Stimulated activated CD4-positive, alpha-beta T cell treated with anti-CD3 and anti-CD28 coated beads, Interleukin-15, amount 100 ng/mL, for 1 hour (primary cell): ENCODE measurements at places on chromosomes 3 and 15.

- no peak for DNase-seq
Measured at GRCh38 chr3:183099838-183100204, 525 bp upstream of the MCCC1 start.

- no peak for DNase-seq
Measured at GRCh38 chr3:89521328-89521727, 413.9 kb downstream of the EPHA3 start.

GRCh38 chr3:165159760-165160421, 36.3 kb downstream of the SLITRK3 start:
- no peak for DNase-seq

GRCh38 chr3:111956995-111957734, 21.7 kb upstream of the ABHD10 start:
- no peak for DNase-seq

DNA sequence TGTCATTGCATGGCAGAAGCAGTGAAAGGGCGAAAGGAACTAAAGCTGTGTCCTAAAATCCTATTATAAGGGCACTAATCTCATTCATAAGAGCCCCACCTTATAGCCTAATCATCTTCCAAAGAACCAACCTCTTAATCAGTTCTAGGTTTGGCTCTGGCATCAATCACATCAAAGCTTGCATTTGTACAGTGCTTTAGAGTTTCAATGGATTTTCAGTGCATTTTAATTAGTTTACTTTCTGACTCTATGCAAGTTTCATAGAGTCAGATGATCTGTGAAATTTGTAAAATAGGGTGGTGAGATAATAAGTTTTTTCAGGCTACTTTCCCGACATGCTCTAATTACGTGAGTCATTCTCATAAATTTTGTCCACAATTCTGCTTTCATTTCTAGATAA, 341.1 kb downstream of the DIPK2A start:
- DNase-seq: no peak

GRCh38 chr3:156044634-156044975, 75.8 kb upstream of the KCNAB1 start:
- no peak for DNase-seq

DNA sequence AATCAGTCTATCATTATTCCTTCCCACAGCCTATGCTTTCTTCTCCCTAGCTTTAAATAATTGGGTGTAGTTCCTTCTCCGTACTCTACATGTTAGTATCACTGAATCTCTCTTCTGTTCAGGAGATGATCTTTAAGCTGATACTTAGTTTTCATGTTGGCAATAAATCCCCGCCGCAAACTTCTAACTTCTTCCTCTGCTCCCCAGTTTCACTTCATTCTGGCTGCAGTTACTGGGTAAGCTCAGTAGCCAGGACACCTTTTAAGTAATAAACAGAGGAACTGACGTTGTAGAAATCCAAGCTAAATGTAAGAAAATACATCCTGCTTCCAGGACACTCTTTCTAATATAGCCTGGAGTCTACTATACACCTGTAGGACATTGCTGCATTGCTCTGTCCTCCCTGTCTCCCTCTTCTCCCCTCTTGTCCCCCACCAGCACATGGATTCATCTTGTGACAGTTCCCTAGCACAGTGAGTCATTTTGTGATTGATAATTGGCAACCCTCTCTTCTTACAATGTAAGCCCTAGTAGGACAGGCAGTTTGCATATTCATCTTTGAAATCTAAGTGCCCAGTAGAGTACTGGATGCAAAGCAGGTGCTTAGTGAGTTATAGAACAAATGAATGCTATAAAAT, 598.2 kb downstream of the UNC13C start:
- DNase-seq: no peak

DNA sequence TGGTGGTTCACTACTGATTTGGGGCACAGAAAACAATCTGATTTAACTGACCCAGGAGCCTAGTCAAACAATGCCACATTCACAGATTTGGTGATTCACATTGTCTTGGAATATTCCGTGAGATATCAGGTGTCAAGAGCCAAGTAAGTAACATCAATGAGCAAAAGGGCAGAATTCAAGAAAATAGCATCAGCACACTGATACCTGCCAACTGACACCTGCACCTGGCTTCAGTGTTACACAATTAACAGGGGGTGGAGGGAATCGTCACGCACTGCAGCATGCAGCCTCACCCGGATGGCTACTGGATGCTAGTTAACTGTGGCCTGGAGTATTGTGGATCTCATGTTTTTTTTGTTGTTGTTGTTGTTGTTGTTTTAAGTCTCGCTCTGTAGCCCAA, 17.6 kb downstream of the CCNL1 start:
- no peak for DNase-seq

DNA sequence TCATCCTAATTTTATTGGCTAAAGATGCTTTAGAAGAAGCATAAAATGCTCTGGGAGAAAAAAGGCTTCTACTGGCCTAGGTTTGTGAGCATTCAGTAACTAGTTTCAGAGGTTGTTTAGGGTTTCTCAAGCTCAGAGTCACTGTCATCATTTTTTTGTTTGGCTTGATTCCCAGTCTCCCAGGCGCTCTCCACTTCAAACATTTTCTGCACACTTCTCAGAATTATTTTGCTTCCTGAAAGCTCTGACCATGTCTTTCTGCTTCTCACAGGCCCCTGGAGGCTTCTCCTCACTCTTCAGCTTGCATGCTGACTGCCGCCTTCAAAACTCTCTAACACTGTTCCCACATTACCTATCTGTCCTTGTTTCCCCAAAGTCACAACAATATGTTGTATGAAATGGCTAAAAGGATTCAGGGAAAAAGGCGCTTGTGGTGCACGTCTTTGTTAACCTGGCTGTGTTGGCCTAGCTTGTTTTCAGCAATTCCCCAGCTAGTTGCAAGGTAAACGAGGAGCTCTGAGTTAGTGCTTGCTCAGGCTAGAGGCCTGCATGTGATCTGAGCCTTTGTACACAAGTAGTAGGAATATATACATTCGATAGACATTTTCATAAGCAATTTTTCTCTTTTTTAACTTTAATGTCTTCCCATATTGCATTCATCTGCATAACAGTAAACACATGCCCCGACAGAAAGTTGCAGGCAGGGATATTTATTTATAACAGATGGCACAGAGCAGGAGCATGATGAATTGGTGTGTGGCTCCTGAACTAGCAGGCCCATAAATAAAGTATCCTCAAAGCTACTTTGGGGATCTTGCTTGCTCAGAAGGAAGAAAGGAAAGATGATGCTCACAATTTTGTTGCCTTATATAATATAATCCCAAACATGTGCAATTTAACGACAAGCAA, 129.2 kb upstream of the DPH6 start:
- no peak for DNase-seq

- no peak for DNase-seq
Measured at GRCh38 chr3:108479224-108479623, 31.2 kb downstream of the MYH15 start.

DNA sequence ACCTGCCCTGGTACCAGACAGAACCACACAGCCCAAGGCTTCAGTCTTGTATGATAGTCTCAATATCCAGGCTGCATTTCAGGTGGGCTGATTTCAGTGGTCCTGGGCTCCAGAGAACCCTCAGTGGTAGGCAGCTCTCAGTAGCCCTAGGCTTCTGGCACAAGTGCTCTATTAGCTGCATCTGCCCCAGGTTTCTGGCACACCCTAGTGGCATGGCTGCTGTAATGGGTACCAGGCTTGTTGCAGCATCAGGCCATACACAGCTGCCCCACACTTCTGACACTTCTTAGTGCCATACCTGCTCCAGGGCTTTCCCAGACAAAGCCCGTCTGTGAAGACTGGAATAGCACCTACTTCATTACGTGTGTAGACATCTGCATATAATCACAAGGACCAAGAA, 1062.2 kb upstream of the EPHA6 start:
- no peak for DNase-seq

DNA sequence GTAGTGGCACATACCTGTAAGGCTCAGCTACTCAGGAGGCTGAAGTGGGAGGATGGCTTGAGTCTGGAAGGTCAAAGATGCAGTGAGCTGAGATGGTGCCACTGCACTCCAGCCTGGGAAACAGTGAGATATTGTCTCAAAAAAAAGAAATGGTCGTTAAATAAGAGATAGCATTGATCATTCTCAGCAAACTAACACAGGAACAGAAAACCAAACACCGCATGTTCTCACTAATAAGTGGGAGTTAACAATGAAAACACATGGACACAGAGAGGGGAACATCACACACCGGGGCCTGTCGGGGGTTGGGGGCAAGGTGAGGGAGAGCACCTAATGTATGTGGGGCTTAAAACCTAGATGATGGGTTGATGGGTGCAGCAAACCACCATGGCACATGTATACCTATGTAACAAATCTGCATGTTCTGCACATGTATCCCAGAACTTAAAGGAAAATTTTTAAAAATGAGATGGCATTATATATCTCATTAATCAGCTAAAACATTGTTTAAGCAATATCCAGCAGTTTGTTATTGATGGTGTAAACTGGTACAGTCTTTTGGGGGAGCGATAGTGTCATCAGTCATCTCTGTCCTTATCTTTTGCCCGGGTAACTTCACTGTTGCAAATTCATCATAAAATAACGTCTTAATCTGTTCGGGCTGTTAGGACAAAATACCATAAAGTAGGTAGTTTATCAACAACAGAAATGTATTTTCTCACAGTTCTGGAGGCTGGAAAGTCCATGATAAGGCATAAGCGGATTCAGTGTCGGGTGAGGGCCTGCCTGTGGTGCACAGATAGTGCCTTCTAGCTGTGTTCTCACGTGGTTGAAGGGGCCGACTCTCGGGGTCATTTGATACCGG, 1.7 kb upstream of the MAN2A2 start:
- no peak for DNase-seq

DNA sequence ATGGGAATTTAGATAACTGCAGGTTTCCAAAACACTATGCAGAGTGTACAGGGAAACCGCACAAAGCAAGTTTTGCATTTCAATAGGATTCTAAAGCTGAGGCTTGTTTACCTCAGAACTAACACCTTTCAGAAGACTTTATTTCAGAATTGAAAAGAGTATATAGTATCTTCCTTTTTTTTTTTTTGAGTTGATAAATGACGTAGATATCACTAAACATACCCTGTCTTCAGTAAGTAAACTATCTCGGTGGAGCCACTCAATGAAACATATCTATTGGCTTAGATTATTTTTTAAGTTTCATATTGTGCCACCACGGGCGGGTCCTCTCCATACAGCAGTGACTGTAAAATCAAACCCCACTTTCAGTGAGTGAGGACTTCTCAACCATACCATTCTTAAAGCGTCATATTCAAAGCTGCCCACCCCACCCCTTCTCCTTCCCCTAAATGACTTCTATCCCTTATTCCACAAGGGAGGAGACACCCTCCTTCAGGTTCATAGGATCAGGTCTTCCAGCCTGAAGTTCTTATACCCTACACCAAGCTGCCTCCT, 2.0 kb upstream of the TBL1XR1 start:
- no peak for DNase-seq

GRCh38 chr15:99143242-99143641, 38.4 kb downstream of the SYNM start:
- DNase-seq: no peak

GRCh38 chr3:27976933-27977332, 254.8 kb upstream of the EOMES start:
- DNase-seq: no peak

DNA sequence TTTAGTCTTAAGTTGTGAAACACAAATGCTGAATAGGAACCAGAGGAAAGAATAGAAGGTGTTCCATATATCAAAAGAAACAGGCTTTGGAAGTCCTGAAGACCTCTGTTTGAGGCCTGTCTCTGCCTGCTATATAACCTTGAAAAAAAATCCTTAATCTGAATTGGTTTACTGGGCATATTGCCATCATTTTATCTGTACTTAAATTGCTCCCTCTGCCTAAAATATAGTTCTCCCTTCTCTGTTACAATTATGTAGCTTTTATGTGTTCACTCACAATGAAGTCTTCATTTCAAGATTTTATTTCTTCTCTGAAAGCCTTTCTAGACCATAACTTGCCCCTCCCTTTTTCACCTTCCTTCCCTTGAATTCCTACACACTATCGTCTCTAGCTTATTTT, 21.2 kb downstream of the ARL13B start:
- no peak for DNase-seq

GRCh38 chr3:55647670-55648069, 160.6 kb upstream of the WNT5A start:
- DNase-seq: no peak

- peak; percentile 18 for DNase-seq
Measured at GRCh38 chr15:73927003-73927475, 777 bp downstream of the LOXL1 start.

GRCh38 chr3:47197287-47197686, 33.4 kb upstream of the SETD2 start:
- DNase-seq: no peak

- DNase-seq: no peak
Measured at GRCh38 chr15:66161575-66162118, 91.9 kb downstream of the MEGF11 start.

GRCh38 chr3:189304465-189305351, 132.9 kb downstream of the TPRG1 start:
- no peak for DNase-seq

DNA sequence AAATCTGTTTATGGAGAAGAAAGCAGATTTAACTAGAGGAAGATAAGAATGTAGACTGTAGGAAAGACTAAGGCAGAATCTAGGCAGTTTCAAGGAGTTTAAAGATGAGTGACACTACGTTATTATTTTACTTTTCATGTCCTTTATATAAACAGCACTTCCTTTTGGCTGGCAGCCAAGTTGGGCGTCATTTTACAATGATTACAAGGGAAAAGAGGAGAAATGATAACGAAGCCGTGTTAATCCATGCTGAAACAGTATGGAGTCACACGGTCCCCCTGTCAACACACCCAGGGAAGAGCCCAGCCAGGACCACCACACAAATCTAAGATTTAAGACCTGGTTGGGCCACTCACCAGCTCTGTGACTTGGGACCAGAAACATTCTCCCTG, 83.7 kb upstream of the NEO1 start:
- DNase-seq: no peak

GRCh38 chr15:62783303-62783957, 259.1 kb upstream of the TPM1 start:
- no peak for DNase-seq

DNA sequence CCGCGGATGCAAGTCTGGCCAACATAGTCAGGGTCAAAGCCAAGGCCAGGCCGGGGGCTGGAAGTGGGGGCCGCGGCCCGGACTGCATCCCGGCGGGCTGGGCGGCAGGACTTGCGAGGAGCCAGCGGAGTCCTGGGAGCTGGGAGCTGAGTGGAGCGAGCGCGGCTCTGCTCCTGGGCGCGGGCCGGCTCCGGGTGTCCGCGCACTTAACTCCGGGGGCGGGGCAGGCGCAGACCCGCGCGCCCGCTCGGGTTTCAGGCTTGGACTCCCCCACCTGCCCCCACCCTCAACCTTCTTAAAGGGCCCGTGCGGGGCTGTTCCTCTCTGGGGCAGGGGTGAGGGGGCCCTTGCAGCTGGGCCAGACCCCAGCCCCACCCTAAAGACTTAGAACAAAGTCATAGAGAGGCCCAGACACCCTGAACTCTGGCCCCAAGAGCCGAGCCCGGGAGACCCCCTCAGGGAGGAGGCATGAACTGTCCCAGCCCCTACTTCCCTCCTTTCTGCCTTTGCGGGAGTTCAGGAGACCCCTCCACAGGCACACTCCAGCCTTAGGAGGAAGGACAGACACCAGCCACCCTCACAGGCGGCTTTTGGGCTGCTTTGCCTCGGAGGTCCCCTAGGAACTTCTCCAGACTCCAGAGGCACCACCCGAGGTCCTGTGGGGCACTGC, at the start of gene CSPG4:
TSS of gene CSPG4 (minus strand) at position 181 of the 670 bp plus-strand sequence. CDS start at position 88, 93 bp downstream.
- no peak for DNase-seq
